ENCODE measurements at places on chromosomes 3 and 15.

- no peak for DNase-seq
Observed at GRCh38 chr15:94265009-94265408, 33.6 kb downstream of the MCTP2 start.

DNA sequence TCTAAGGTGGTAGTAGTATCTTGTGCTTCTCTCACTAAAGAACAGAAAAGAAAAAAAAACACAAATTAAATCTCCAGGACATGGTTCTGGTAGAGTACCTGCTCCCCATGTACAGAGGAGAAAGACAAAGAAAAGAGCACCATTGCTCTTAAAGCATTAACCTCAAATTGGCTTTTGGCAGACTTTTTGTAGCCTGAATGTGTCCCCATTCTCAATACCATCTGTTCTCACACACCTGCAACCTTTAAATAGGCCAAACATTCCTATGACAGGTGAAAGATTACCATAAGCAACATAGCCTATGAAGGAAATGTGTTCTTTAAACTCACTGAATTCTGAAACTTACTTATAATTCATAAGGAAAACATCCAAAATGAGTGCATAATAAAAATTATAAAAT lies 68.0 kb downstream of the TIPARP start:
- no peak for DNase-seq

DNA sequence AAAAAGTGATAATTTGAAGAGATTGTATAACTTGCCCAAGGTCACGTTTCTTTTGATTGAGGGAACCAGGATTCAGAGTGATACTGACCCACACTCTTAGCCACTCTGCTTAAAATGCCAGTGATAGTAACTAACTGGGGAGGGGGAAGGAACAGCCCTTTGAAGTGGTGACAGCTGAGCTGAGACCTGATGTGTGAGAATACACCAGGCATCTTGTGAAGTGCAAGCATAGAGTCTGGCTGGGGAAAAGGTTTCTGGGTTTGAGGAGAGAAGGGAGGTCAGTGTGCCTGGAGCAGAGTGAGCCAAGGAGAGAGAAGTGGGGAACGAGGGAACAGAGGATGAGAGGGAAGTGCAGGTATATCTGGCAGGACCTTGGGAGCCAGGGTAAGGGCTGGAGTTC lies 35.4 kb upstream of the SCAANT1 start:
- DNase-seq = no peak

- DNase-seq = no peak
Observed at GRCh38 chr15:90801803-90802202, 66.6 kb upstream of the FURIN start.

DNA sequence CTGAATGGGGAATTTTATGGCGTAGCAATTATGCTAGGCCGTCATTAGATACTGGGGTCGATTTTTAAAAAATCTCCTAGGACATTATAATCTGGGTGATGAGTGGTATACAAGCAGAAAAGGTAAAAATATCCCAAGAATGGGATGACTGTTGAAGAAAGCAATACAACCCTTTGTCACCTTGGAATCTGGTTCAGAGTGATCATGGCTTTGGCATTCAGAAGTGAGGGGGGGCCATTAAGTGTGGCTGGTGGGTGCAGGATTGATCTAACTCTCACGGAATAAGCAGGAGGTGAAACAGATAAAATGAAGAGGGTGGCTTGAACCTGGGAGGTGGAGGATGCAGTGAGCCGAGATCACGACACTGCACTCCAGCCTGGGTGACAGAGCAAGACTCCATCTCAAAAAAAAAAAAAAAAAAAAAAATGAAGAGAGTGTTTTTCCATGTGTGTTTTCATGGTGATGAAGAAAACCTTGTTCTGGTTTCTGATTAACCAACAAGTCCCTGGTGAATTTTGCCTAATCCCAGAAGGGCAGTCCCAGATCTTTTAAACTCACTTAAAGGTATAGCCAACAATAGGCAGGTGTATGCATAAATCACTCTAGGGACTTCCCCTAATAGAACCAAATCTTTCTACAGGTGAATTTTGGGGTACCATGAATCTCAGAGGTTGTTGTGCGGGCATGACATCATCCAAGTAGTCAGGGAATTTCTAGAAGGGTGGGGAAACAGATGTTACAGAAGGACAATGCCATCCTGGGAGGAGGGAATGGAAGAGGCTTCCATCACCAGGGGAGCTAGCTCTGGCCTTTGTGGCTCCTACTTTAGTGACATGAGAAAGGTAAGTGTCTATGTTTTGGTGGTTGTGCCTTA lies 3.1 kb upstream of the RAD54L2 start:
- DNase-seq = no peak

DNA sequence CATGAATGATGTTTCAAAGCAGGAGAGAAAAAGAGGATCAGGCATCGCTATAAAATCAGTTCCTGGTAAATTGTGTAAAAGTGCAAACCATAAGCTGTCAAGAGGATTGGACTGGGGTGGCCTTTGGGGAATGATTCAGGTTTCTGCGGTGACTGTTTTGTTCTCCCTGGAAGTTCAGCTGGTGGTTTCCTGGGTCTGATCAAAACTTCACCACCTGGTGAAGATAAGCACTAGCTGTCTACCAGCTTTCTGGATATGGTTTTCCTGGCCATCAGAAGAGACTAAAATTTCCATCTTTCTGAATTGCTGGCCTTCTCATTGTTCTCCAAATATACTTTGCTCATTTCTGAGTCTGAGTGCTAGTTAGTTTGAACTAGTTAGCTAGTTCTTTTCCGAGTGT lies 2.7 kb upstream of the NANOGP8 start:
- no peak for DNase-seq

- no peak for DNase-seq
Observed at GRCh38 chr3:149771652-149772271, 19.5 kb upstream of the COMMD2 start.

DNA sequence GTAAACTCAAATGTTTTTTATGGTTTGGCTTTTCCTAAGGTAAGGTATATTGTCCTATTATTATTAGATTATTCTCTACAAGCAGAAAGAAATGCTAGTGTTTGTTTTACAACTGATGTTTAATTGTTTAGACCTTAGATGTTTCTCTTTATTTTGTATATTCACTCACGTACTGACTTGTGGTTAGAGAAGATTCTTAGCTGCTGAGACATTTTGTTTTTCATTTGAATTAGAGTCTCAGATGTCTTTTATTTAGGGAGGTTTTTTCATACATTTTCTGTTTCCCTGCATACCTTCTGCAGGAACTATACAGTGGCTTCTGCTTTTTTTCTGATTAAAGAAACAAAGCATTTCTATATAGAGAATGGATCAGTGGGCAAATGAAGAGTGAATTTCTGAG lies 110.9 kb downstream of the MYRIP start:
- DNase-seq = no peak

DNA sequence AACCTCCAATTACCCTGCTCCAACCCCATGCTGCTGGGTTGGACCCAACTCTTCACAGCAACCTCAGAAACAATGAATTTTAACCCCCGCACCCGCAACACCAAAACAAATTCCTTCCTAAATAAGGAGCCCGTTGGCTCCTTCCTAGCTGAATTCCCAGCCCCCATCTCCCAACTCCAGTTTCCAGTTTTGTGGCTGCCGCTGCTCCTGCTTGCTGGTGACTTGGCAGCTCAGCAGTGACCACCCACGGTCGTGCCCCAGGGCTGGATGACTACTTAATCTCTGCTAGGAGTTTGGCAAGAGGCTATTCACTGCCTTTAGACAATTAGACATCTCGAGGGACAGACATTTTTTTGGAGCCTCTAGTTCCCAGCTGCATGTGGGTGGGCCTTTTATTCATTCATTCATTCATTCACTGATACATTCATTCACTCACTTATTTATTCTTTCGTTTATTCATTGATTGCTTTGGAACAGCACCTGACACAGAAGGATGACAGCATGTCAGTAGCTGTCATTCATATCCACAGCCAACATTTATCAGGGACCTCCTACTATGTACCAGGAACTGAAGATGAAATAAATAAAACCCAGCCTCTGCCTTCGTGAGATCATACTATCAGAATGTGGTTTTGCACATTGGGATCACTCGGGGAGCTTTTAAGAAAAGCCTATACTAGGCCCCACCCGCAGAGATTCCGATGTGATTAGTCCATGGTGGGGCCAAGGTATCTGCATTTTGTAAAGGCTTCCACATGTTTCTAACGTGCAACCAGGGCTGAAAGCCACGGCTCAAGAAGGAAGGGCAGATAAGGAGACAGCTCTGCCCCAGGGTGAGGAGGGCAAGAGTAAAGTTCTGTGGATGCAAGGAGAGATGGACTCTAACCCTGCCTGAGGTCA lies 256.5 kb downstream of the SHQ1 start:
- no peak for DNase-seq
